ENCODE measurements at places on chromosomes 2 and 18. TPM values are rescaled to one million over a fixed set of nuclear protein-coding genes. Genes with fewer than 3 reads are reported as not detected.

Gene CENPO
- polyA plus RNA-seq = 26.8 TPM

Gene CREG2
- polyA plus RNA-seq = 0.48 TPM

Gene ASXL3
- polyA plus RNA-seq = 0.07 TPM

Gene PSMA8
- polyA plus RNA-seq = not detected
